ENCODE measurements at places on chromosomes 16 and 17.

DNA sequence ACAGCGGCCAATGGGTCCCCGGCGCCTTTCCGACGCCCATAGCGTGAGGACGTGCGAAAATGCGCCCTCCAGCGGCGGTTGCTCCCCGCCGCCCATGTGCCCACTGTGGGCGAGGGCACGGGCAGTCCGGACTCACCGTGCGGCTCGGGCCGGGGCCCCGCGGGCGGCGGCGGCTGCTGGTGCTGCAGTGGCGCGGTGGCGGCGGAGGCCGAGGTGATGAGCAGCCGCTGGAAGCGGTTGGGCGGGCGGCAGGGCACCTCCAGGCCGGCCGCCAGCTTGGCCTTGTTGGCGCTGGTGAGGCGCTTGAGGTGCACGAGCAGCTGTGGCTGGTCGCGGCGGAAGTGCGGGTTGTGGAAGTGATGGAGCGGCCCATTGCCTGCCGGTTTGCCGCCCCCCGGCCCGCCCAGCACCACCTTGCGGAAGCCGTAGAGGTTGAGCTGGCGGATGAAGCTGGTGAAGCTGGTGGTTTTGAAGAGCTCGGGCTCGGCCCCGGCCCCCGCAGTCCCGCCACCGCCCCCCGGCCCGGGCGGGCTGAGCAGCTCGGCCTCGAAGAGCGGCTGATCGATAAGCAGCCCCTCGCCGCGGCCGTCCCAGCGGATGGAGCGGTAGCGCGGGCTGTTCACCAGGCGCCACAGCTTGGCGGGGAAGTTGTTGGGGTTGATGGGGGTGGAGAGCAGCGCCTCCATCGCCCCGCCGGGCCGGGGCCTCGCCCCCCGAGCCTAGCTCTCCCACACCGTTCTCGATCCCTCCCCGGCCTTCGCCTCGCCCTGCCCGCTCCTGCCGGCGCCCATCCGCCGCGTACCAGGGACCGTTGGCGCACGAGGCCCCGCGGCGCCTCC lies at the start of gene HSF5:
Gene HSF5 (minus strand): TSS at position 820 of the 839 bp plus-strand sequence. CDS start 134 bp downstream, at position 686.
- DNase-seq: peak; percentile 70

- no peak for DNase-seq
Observed at GRCh38 chr17:63024201-63024600, 58.2 kb downstream of the TANC2 start.

- no peak for DNase-seq
Observed at GRCh38 chr17:47708864-47709541, 15.0 kb downstream of the TBKBP1 start.

DNA sequence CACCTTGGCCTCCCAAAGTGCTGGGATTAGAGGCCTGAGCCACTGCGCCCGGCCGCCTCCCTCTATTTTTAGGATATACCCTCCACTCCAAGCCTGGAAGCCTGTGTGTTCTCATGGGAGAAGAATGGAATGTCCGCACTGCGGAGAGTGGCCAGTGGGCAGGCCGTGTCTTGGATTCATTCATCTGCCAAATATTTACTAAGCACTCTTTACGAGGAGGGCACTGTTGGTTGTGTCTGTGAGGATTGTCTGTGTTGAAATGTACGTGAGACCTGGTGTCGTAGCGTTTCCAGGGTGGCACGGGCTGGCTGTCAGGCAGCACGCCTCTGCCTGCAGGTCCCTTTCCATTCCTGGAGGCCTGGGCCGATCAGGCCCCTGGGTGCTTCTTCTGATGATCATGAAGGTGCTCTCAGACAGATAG lies 19.2 kb downstream of the PGS1 start:
- DNase-seq: no peak

GRCh38 chr17:53719229-53719628 lies 103.5 kb upstream of the KIF2B start:
- DNase-seq: no peak

DNA sequence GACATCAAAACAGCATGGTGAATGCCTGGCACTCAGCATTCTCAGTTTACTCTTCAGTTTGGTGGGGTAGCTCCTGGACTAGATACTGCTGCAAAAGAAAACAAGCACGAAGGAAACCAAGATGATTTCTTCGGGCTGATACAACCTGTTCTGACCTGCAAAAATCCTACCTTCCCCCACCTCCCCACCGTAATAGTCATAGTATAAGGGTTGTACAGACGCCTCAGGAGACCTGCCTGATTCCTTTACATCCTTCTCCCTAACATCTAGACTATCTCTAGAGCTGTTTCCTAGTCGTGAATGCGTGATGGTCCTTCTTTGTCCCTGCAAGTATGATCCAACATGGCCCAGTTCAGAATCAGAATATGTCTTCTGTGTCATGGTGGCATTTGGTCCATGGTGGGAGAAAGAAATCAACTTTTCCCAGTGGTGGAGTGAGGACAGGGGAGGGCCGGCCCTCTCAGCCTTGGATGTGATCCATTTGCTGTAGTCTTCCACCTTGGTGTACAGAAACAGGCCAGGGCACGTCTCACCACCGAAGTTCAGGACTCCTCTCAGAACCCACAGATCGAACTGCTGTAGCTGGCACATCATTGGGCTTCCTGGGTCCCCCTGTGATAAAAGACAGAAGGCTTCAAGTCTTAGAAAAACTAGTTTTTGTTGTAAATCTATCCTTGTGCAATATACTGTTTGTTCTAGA lies 14.5 kb downstream of the PRSS54 start:
- no peak for DNase-seq

DNA sequence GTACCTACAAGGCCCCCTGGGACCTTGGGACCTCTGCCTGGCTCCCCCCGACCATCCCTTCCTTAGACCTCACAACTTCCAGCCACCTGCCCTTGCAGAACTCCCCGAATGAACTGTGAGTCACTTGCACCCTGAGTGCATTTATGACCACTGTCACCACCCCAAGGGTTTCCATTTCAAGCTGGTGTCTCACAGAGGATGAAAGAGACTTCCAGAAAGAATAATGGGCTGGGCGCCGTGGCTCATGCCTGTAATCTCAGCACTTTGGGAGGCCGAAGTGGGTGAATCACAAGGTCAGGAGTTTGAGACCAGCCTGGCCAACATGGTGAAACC lies 124.5 kb upstream of the CIBAR2 start:
- no peak for DNase-seq

DNA sequence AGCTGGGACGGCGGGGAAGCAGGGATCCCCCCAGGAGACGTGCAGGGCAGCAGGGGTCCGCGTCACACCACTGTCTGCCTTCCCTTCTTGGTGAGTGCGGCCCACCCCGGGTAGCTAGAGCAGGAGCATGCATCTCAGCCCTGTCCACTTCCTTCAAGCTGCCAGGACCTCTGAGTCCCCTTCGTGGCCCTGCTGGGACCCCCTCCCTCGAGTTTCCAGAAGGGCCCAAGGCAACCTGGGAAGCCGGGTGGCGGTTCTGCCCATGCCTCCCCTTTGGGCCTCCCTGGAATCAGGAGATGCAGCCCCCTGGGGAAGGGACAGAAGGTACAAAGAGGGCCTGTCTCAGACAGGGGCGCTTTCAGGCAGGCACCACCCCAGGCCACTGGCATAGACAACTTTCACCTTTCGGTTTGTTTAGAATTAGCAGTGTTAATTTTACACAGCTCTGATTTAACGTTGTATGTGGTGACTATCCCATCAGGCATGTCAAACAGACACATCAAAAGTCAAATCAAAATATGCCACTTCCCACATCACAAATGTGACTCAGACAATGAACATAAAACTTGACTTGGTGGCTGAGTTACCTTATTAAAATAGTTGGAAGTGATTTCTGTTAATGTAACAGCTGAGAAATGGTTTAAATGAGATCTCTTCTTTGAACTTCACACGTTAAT lies 94.5 kb upstream of the METRNL start:
- no peak for DNase-seq

- DNase-seq: no peak
Observed at GRCh38 chr17:58632324-58633314, 59.2 kb downstream of the TEX14 start.

- no peak for DNase-seq
Observed at GRCh38 chr16:20001856-20002707, 71.6 kb downstream of the GPR139 start.

Data from stimulated activated CD8-positive, alpha-beta memory T cell treated with anti-CD3 and anti-CD28 coated beads, Interleukin-7, amount 100 ng/mL, for 4 hours (primary cell).